HEK293T (cell line): ENCODE measurements at places on chromosomes 7 and 10.

GRCh38 chr10:93069245-93069561, 4.5 kb upstream of the CYP26A1 start:
- DNase-seq, result no peak

- DNase-seq, result no peak
Measured at GRCh38 chr7:151505433-151505832, 14.3 kb downstream of the RHEB start.

DNA sequence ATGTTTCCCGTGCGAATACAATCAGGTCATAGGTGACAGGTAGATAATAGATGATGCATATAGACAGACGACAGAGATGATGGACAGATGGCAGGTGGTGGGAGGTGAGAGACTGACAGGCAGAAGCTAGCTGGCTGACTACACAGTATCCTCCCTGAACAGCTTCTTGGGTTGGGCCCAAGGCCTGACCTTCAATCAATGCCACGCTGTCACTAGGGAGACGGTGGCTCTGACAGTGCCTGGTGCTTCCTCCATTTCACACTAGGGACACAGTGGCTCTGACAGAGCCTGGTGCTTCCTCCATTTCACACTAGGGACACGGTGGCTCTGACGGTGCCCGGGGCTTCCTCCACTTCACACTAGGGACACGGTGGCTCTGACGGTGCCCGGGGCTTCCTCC, 200.1 kb downstream of the DIP2C start:
- no peak for DNase-seq

GRCh38 chr10:133182791-133183645, 23.0 kb downstream of the KNDC1 start:
- DNase-seq, result no peak

- no peak for DNase-seq
Measured at GRCh38 chr10:58836176-58836700, 323.6 kb downstream of the BICC1 start.

DNA sequence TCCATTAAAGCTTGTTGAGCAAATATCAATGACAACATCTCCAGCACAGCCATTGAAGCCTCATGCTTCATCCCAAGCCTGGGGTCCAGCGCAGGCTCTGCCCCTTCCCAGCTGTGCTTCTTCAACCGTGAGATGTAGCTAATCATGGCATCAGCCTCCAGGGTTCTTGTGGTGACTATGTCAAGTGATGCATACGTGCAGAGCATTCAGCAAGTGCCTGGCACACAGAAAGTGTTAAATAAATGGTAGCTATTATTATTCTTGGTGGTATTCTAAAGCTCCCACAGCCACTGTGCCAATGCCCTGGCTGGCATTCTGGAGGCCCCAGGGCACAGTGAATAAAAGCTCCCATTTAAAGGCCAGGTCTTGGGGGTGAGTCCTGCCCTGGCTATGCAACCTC, 146.6 kb downstream of the WDR11 start:
- no peak for DNase-seq

- no peak for DNase-seq
Measured at GRCh38 chr10:22978287-22978686, 50.4 kb downstream of the ARMC3 start.

DNA sequence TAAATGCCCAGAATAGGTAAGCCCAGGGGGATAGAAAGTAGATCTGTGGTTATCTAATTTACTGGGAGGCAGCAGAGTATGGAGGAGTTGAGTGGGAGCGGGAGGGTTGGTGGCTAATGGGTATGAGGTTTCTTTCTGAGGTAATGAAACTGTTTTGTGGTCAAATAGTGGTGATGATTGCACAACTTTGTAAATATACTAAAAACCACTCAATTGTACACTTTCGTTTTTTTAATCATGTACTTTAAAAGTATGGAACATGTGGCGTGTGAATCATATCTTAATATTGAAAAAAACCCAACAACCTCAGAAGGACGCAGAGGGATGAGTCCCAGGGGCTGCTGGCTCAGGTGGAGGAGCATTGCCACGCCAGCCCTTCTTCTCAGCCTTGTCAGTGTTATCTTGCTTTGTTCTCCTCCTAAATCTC, 118.1 kb downstream of the WDR11 start:
- no peak for DNase-seq

GRCh38 chr7:140060243-140060630, 2.5 kb downstream of the PARP12 start:
- DNase-seq, result no peak

- DNase-seq, result no peak
Measured at GRCh38 chr7:129751916-129752315, 140.4 kb downstream of the NRF1 start.

- DNase-seq, result no peak
Measured at GRCh38 chr7:7771452-7771851, 53.0 kb upstream of the RPA3 start.

GRCh38 chr7:148535217-148535616, 55.3 kb upstream of the C7orf33 start:
- peak; percentile 61 for DNase-seq

DNA sequence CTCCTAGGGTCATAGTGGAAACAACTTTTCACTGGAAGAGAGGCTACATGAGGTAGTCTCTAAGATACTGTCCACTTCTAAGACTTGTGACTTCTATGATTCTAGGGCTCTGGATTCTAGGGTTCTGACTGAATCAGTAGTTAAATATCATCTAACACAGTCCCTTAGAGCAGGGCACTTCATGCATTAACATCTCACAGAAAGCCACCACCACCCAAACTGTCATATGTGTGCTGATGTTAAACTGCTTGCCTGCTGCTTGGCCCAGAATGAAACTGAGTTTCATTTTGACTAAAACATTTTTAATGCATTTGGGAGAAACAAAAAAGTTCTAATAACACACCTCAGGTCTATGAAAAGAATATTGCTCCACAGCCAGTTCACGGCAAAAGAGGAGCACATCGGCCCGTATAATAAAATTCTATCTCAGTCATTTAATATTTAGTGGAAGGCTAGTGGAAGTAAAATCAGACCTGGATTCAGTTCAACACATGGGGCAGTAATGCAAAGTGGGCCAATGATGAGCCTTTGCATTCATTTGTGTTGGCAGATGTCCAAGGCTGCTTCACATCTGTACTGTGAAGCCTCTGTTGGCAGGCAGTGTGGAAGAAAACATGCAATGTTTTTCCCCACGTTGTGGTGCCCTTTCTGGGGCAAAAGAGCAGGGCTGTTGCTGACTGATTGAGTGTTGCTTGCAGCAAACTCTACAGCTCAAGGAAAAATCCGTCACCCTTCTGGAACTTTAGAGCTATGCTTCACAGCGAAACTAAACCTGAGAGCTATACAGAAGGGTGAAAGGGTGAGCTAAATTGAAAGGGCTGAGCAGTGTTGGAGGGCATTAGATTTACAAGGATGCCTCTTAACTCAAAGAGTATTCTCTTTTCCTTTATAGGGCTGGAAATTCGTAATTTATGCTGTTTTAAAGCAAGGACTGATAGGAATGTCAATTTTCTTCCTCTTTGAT, 33.5 kb upstream of the AUTS2 start:
- DNase-seq, result peak; percentile 46

DNA sequence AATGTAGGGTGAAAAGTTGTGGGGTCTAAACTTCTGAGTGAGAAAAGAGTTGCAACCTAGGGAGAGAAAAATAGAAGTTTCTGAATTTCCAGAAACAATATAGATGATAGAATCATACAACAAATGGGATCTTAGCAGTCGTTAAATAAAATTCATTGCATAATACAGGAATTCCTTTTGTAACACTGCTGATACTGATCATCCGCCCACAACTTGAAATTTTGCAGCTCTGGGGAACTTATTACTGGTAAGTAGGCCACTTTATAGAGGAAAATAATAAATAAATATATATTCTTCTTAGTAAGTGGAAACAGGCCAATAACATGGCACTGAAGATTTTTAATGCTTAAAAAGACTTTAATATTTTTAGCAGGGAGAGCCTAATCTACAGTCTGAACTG, 81.9 kb upstream of the SMIM30 start:
- no peak for DNase-seq

- no peak for DNase-seq
Measured at GRCh38 chr10:97683556-97684367, 3.3 kb downstream of the AVPI1 start.

GRCh38 chr10:72043016-72043834, 45.1 kb downstream of the SPOCK2 start:
- DNase-seq, result no peak

DNA sequence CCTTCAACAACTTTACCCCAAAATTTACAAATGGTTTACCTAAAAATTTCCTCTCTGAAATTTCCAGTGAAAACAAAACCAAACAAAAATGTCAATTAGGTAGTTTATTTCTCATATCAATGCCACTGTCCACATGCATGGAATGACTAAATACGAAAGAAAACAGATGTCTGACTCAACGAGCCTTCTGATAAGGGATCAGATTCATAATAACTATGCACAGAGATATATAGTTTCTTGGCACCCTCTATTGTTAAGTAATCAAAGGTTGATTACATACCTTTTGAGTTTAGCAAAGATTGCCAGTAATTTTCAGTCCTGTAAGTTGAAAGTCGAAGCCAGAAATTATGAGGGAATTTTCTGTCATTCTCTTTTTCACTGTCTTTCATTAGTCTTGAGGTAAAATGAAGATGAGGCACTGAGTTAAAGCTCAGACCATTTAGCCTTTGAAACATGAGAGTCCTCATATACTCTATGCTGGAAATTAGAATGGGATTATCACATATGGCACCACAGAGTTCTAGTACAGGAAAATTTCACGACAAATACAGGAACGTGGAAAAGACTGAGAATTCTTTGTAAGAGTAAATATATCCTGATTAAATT, 519.1 kb upstream of the ANKRD30A start:
- no peak for DNase-seq

GRCh38 chr7:26441002-26441521, 149.4 kb downstream of the SNX10 start:
- DNase-seq, result no peak

GRCh38 chr10:6426317-6426716, 153.8 kb downstream of the PRKCQ start:
- DNase-seq, result no peak

DNA sequence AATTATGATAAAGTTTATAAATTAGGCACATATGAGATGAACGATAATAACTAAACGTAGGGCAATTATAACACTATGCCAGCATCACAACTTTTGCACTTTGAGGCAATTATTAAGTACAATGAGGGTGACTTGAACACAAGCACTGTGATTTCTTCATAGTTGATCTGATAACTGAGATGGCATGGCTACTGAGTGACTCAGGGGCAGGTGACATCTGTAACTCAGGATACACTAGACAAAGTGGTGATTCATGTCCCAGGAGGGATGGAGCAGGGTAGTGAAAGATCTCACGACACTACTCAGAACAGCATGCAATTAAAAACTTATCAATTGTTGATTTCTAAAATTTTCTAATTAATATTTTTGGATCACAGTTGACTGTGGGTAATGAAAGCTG, 98.3 kb upstream of the ARHGAP21 start:
- no peak for DNase-seq

GRCh38 chr7:96359876-96360275, 38.0 kb upstream of the SLC25A13 start:
- no peak for DNase-seq

GRCh38 chr10:97273700-97274099, 18.7 kb downstream of the ARHGAP19 start:
- no peak for DNase-seq

- DNase-seq, result no peak
Measured at GRCh38 chr7:85062651-85063050, 124.2 kb downstream of the SEMA3D start.

DNA sequence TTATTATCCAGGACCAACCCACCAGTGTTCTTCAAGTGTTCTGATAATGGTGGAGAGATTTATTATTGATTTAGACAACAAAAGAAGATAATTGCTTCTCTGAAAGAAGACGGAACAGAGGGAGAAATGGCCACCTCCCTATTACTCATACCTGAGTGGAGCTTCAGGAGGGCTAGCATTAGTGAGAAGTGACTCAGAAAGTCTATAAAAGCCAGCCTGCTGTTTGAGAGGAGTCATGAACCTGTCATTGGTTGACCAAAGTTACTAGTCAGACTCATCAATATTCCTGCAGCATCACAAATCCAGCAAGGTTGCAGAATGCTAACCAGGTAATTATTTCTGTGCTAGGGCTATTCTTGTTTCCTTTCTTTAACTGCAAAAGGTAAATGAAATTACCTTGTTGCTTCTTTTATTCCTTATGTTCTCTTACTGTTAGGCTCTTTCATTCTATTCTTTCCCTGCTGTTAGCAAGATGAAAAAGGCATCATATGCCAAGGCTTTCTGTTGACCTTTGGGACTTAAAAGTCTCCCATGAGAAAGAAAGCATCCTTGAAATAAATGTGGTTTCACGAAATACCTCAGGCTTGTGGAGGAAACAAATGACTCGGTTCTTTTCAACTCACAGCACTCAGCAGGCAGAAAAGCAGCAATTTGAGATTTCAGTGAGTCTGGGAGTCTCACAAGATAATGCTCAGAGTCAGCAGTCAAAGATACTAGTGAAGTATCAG, 256.4 kb upstream of the PHYHIPL start:
- no peak for DNase-seq

GRCh38 chr7:151013733-151014497, 10.4 kb downstream of the ATG9B start:
- DNase-seq, result no peak

- no peak for DNase-seq
Measured at GRCh38 chr7:106523482-106523881, 137.5 kb downstream of the CCDC71L start.

DNA sequence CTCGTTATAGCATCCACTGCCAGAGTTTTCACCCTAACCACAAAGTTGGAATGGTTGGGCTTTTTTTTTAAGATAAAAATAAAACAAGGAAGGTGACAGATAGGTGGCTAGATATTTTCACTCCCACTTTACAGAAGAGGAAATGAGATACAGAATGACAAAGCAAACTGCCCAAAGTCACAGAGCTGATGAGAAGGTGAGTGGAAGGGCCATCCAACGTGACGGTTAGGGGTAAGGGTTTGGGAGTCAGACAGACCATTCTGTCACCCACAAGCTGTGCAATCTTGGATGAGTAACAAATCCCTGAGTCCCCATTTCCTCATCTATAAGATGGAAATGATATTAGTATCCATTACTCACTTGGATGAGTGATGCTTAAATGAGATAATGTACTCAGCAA, 106.9 kb upstream of the PDLIM1 start:
- no peak for DNase-seq

- DNase-seq, result no peak
Measured at GRCh38 chr7:47458057-47458456, 123.9 kb downstream of the TNS3 start.

GRCh38 chr10:30092151-30092790, 32.9 kb upstream of the JCAD start:
- DNase-seq, result no peak

GRCh38 chr7:71633551-71634008, 501.6 kb downstream of the GALNT17 start:
- DNase-seq, result no peak
